NCI-H510A (cell line): ENCODE measurements at places on chromosomes 1 and 21.

- DNase-seq = peak; percentile 44
Measured at GRCh38 chr1:214658785-214659184, 55.8 kb downstream of the CENPF start.

GRCh38 chr1:234617986-234618736, 8.2 kb upstream of the IRF2BP2 start:
- DNase-seq = peak; percentile 25

DNA sequence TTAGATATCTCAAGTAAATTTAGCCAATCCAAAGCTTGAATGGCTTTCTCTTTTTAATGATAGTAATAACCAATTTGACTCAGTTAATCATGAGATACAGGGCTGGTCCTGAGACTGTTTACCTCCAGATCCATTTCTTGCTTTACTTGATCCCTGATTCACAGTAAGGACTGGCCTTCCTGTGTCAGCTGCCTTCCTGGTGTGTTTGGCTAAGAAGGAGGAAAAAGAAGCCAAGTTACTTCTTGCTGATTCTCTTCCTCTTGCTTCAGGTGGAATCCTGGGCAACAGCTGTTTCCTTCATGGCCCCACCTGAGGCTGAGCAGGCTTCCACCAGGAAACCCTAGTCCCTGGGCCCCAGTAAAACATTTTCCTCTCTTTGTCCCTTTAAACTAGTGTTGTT, 14.6 kb upstream of the RC3H1 start:
- no peak for DNase-seq

GRCh38 chr1:230210981-230211336, 143.9 kb downstream of the GALNT2 start:
- DNase-seq = no peak

DNA sequence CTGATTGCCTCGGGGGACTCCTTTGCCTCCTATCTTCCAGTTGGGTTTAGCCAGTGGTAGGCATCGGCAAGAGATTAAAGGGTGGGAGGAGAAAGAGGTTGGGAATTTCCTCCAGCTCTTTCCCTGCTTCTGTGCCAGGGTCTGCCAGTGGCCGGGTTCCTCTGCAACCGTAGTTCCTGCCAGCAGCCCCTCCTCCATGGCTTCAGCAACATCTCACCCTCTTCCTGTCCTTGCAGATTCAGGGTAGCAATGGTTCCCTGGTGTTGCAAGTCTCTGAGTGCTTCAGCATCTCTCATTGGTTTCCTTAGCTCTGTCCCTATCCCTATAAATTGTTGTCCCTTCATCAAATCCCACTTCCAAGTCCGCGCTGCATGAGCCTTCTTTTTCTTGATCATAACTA, 223.1 kb upstream of the JUN start:
- DNase-seq = no peak

DNA sequence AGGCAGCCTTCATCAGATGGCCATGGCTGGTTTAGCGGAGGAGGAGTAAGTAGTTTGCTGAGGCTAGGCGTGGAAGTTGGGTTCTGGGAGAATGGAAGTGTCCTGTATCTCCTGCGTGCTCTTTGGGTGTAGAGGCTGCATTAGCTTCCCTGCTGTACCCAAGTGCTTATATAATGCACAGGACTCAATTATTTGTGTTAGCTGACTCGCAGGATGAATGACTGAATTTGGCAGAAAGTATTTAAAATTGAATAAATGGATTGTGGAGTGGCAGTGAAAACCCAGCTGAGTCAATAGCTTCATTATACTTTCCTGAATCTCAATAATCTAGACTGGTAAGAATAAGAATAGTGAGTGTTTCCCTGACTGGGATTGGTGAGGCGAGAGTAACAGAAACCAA, 13.8 kb downstream of the DNTTIP2 start:
- DNase-seq = no peak

- DNase-seq = no peak
Measured at GRCh38 chr1:39199593-39199992, 4.9 kb upstream of the MACF1 start.

- no peak for DNase-seq
Measured at GRCh38 chr1:97764991-97765390, 155.8 kb downstream of the DPYD start.

DNA sequence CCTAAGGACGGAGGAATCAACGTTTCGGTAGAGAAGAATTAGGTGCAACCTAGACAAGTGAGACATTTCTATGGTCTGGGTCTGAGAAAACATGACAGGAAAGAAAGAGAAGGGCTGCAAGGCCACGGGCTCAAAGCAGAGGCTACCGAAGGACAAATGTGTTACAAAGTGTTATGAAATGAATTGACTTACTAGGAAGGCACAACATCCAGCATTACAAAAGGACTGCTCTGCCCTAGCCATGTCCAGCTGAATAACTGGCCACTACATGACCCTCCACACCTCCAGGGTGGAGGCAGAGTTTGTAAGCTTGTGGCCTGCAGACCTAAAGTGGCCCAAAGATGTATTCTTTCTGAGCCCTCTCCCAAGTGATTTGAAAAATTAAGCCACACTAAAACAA, 133.6 kb downstream of the GDAP2 start:
- no peak for DNase-seq

GRCh38 chr1:182855911-182856310, 16.8 kb downstream of the DHX9 start:
- no peak for DNase-seq

DNA sequence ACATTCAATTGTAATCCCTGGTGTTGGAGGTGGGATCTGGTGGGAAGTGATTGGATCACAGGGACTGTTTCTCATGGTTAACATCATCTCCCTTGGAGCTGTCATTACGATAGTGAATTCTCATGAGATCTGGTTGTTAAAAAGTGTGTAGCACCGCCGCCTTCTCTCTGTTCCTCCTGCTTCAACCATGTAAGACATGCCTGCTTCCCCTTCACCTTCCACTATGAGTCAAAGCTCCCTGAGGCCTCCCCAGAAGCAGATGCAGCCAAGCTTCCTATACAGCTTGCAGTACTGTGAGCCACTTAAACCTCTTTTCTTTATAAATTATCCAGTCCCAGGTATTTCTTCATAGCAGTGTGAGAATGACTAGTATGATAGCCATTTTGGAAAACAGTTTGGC, 30.1 kb upstream of the TRIM62 start:
- no peak for DNase-seq

DNA sequence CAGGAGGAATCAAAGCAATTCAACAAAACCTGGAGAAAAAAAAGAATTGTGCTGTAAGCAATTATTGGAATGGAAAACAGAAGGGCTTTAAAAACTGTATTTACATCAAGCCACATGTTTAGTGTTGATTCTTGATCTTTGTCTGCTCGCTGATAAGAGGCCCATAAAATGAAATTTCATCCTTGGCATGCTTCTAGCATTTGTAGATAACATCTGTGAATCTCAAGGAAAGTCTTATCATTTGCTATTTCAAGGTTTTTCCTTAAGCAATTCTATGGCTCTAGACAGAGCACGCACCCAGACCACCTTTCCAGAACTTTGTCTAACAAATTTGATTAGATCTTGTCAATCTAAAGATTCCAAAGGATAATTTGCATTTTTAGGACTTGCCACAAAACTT, 181.0 kb upstream of the FGGY start:
- no peak for DNase-seq

GRCh38 chr1:112057736-112058135, 68.3 kb upstream of the KCND3 start:
- DNase-seq = no peak

DNA sequence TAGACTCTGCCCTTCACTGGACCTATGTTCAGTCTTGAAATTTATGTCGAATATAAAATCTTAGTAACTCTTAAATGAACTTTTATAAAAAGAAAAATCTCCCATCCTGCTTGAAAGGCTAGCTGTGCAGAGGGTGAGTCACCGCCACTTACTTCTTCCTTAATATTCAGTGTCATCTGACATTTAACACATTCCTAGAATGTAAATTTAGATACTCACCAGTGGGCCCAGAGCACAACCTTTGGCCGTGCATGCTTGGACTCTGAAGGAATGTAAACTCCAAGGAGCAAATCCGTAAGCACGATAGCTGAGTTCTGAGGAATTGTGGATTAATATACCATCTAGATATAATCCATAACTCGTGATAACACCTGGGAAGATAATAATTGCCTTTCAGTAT, 403.3 kb downstream of the KCTD3 start:
- DNase-seq = no peak

GRCh38 chr1:15756143-15757015, 2.2 kb upstream of the FBLIM1 start:
- DNase-seq = peak; percentile 94

DNA sequence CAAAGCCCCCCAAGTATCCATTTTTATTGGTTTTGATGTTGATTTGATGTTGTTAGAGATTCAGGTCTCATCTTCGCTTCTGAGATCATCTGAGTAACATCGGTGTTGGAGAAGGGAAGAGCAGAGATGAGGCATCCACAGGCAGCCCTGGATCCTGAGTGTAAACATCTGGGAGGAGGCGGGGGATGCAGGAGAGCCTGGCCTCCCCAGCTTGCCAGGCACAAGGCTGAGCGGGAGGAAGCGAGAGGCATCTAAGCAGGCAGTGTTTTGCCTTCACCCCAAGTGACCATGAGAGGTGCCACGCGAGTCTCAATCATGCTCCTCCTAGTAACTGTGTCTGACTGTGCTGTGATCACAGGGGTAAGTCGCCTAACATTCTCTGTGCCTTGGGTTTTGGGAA, at the start of gene PROK1:
TSS of gene PROK1 (plus strand) at position 221 of the 400 bp plus-strand sequence. CDS start at position 289, 68 bp downstream.
- no peak for DNase-seq

DNA sequence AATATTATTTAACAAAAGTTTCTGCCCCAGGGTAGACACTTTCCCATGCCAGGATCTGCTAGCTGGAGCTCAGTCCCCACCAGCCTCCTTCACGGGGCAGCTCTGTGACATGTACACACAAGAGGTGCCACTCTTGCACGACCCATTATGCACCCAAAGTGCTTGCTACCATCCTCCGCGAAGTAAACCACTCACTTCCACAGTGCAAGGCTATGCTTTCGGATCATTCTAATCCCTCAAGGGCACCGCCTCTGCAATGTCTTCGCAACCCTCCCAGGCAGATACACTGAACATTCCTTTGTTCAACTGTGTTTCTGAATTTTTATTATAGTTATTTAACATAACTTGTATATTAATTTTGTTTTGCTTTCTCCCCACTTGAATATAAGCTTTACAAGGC, 303.8 kb downstream of the VAV3 start:
- no peak for DNase-seq

DNA sequence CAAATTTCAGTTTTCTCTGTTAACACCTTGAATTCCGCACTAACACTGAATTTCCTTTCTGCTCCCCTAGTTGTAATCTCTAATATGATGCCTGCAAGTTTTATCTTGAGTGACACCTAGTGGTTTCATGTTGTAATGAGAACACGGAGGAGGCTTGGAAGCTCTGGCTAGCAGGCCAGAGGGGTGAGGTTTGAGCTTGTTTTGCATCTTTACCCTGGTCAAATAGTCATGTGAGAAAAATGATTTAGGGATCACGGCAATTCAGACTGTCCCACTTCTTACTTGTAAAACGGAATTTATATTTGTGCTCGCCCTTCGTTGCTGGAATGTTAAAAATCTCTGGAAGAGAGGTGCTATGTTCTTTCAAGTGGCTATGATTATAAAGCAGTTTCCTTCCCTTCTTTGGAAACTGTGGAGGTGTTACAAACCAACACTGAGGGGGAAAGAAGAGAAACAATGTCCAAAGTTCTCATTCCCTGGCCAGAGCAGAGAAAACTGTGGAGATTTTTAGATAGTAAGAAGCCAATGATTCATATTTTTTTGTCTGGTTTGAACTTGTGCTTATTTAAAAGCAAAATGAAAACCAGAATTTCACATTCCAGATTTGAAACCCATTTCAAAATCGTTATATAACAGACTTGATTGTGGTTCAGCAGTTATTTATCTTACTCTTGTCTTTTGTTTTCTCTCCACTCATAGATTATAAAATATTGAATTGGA, 5.3 kb upstream of the MROH9 start:
- peak; percentile 8 for DNase-seq

DNA sequence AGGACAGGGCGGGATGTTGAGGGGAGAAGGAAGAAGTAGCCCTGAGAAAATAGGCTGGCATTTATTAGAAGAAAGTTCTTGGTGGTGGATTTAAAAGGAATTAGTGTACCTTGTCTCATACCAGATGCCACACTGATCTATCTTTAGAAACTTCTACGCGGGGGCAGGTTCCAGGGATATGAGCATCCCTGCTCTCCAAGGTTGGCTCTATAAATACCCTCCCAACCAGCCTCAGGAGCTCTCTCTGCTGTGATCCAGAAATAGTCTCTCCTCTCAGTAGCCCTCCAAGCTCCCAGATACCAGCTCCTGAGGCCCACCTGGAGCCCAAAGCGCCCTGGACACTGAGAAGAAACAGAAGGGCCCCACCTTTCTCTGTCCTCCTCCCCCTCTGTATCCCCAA, 128.3 kb upstream of the TNR start:
- no peak for DNase-seq

DNA sequence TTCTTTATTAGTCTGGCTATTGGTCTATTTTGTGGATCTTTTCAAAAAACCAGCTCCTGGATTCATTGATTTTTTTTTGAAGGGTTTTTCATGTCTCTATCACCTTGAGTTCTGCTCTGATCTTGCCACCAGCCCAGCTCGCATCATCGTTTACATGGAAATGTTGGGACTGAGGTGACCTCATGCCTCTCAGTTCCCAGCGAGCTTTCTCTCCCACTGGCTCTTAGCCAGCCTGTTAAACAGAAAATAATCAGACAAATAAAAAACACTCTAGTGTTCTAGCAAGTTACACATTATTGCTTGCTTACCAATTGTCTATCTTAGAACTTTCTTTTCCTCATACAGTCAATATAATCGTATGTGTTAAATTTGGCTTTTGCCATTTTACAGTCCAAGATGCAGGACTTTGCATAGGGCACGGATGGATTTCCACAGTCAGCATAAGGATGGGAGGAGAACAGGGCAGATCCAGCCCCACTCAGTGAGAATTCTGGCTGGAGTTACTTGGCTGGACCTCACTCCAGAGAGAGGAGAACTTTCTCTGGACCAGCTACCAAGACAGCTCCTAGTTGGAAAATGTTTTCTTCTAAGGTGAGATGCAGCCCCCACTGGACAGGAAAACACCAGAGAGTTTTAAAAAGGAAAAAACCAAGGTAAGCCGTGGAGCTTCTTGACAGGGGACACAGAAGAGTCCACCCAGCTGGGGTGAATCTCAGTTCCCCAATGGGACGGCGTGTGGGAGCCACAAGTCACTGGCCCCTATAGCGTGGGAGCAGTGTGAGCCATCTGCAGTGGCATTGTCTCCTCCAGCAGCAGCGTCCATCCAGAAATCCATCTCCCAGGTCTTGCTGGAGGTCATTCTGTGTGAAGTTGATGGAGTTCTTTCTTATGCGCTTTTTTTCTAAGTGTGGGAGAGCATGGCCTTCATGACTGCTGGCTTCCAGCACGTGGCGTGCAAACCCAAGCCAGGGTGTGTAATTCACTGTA, 17.6 kb downstream of the PGBD2 start:
- DNase-seq = no peak

- DNase-seq = no peak
Measured at GRCh38 chr1:109499661-109500536, 6.0 kb downstream of the CYB561D1 start.
